Astrocyte of the hippocampus (primary cell): ENCODE measurements at places on chromosomes 5 and 9.

DNA sequence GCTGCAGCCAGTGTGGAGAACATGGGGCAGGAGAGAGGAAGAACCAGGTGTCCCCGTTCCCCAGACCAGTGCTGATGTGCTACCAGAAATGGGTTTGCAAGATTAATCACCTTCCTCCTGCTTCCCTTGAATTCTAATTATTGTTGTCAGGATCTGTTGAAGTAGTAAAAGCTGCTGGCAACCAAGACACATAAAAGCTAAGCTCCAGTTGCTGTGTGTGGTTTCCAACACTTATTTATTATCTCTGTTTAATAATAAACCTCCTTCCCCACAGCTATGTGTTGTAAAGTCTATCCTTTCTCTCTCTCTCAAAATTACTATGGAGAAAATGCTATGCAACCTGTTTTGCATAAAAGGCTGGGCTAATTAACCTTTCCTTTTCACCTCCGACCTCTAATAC, 2.3 kb upstream of the RETREG1 start:
- DNase-seq, result no peak

DNA sequence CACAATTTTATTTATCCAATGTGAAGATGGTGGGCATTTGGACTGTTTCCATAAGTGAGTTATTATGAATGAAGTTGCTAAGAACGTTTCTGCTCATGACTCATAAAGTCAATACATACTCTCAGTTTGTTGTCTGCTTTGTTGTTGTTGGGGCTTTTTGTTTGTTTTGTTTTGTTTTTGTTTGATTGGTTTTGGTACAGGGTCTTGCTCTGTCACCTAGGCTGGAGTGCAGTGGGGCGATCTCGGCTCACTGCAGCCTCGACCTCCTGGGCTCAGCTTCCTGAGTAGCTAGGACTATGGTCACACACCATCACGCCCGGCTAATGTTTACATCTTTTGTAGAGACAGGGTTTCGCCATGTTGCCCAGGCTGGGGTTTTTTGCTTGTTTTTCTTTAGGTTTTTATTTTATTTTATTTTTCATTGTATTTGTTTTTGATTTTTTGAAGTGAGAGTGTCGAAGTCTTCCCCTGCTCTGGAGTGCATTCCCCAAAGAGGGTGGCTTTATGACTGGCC, 18.0 kb downstream of the TRIM7 start:
- DNase-seq, result no peak

DNA sequence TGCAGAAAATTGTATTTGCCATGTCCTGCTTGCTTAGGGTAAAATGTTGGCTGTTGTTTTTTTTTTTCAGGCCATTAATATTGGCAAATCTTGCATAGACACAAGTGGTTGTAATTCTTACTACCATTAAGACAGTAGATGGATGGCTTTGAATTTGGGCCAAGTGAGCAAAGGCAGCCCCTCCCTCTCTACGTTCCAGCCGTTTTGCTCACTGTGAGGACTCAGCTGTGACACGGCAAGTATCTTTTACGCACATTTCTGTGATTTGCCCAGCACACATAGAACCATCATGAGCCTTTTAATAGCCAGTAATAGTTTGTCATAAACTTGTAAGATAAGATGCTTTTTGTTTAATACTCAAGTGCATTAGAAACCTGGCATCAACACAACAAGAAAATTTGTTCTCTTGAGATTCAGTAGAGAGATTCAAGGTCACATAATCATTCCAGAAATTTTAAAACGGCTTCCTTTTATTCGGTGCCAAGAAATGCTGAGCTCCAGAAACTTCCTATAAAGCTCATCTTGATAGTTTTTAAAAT, 205.2 kb upstream of the ADCY2 start:
- DNase-seq, result no peak

- DNase-seq, result peak; percentile 26
These were observed 65.2 kb downstream of the C9orf50 start for GRCh38 chr9:129555512-129556215.

- peak; percentile 16 for DNase-seq
These were observed 124.2 kb upstream of the TNPO1 start for GRCh38 chr5:72692231-72692637.

DNA sequence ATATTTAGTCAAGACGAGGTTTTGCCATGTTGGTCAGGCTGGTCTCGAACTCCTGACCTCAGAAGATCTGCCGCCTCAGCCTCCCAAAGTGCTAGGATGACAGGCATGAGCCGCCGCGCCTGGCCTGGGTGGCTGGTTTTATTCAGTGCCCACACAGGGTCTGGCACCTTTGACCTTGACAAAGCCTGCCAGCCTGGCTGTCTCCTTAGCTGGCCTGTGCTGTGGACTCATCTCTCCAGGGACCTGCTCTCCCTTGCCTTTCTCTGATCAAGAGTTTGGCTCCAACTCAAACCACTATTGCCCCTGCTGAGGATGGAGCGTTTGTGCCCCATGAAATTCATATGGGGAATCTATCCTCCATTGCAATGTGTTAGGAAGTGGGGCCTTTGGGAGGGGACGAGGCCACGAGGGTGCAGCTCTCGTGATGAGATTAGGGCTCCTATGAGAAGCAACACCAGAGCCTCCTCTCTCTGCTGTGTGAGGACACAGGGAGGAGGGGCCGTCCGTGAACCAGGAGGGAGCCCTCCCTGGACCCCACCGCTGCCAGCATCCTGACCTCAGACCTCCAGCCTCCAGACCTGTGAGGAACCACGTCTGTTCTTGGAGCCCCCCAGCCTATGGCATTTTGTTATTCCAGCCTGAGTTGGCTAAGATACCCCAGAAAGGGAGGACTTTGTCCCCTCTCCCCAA, 45.0 kb downstream of the MRPL36 start:
- DNase-seq, result no peak

DNA sequence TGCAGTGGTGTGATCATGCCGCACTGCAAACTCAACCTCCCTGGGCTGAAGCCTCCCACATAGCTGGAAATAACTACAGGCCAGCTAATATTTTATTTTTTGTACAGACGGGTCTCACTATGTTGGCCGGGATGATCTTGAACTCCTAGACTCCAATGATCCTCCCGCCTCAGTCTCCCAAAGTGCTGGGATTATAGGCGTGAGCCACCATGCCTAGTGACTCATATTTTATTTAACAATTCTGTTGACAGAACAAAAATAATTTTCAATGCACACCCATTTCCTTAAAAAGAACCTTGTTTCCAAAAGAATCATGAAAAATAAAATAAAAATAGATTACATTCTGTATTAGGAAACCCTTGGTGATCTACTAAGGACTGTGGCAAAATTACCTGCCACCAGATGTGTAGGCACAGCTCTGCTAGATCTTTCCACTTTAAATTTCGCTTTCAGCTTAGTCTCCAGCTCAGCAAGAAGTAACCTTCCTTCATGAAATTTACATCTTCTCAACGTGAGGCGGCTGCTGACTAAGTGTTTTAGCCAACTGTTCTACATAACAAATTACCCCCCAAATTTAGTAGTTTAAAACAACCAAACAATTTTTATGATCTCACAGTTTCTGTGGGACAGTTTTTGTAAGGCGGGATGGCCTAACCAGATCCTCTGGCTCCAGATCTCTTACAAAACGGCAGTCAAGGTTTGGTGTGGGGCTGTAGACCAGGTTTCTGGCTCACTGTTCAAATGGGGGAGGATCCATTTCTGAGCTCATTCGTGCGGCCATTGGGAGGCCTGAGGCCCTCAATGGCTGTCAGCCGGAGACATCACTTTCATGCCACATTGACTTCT, 32.6 kb upstream of the GOLPH3 start:
- DNase-seq, result no peak

GRCh38 chr9:98539954-98540353, 168.8 kb downstream of the GABBR2 start:
- DNase-seq, result peak; percentile 83

DNA sequence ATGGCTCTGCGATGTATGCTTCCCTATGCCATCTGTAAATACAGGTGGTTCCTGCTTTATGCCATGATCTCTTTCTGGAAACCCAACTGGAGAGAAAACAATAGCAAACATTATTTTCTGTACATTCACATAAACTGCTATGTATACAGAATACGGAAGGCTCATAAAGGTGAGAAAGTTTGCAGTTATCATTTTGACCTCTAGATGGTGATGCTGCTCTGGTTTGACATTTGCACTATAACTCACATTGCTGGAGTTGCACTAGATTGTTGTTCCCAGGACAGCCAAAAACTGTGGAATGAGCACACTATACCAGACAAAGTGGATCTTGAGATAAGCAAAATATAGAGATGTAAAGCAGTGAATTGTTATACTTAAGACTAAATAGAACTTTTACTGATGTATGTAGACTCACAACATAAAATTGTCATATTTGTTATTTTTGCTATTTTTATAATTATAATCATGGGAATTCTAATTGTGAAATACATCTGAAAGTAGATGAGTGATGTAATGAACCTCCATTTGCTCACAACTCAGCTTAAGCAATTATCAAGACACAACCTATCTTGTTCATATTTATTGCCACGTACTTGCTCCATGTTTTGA, 246.5 kb downstream of the PTPRD start:
- peak; percentile 65 for DNase-seq

GRCh38 chr5:151683986-151684588, 2.6 kb downstream of the SPARC start:
- DNase-seq, result no peak

GRCh38 chr5:179485845-179486575, 64.3 kb upstream of the RUFY1 start:
- DNase-seq, result no peak

DNA sequence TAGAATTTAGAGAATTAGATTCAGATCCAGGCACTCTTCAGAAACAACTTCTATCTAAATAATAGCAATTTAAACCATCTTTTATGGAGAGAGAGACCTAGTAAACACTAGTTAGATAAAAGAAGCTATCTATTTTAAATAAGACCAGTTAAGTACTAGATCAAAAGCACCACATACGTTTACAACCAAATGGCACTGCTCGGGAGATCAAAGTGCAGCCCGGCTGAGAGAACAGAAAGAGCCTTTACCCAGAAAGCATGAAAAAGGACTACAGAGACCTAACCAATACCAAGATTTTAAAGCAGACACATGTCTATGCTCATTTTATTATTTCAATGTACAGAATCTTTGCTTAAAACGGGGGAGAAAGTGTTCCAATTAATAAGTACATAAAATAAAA, 30.8 kb downstream of the LIX1 start:
- no peak for DNase-seq

DNA sequence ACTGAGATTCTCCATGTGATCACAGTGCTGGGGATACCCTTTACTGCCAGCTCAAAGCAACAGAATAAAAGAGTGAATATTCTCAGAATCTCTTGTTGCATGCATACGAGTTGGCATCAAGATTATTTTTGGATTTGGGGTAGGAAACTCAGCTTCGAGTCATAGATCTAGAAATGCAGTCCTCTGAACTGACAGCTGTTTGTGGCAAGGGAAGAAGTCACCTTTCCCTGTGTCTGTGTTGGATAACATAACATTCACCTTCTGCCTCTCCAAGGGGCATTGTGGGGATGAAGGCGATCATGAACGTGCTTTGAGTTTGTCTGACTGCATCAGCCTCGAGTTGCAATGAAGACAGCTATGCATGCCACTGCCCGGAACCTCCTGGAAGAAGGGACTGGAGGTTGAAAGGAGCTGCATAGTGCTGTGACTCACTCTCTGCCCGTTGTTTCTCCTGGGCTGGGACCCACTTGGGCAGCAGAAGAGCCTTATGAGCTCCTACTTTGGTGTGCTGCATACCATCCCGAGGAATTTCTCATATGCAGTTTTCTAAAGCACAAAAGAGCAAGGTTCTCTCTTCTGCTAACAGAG, 231.7 kb downstream of the ARHGAP26 start:
- peak; percentile 81 for DNase-seq

DNA sequence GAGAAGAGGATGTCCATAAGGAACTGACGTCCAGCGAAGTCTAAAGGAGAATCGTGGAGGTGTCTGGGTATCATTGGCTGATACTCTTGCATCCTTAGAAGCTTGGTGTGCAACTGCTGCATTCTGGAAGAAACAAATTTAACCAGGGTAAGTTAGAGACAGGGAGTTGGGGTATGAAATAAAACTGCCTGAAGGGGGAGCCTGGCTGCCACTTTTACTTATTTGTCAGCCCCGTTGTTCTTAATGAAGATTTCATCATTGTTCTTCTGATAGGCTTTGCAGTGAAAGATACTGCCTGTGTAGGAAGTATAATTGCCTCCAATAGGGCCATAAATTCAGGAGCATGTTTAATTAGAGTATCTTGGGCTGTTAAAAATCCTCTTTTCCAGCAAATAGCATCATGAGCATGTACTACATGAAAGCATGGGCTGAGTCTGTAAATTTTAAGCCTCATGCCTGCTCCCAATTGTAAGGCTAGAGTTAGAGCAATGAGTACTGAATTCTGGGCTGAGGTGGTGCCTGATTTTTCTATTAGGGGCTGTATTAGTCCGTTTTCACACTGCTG, 1264.5 kb upstream of the ACO1 start:
- DNase-seq, result peak; percentile 63

DNA sequence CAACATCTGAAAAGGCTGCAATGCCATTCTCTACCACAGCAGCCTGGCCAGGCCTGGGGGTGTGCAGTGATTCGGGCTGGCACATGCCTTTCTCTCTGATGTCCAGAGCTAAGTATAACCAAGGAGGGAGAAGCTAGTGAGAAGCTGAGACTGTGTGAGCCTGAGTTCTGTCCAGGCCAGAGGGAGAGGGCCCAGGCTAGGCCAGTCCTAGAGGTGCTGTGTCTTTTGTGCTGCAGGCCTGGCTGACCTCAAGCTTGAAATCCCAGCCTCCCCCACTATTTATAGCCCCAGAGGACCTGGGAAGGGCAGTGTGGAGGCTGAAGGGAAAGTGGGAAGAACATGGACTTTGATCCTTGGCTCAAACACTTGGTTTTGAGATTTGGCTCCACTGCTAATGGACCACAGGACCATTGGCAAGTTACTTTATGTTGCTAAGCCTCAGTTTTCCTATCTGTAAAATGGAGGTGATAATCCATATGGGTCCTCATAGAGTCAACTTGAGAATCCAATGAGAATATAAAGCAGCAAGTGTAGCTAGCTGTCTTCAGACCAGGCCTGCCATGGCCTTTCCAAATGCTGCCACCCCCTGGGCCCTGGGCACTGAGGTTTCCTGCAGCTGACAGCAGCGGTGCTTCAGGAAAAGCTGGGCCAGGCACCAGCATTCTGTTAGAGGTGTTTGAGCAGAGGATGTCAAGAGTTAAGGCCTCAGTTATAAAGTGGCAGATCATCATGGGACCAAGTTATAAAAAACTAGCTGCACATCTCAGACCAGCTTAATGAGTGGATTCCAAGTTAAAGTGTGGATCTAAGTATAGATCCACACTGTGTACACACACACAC, 21.1 kb downstream of the BNIP1 start:
- DNase-seq, result no peak

GRCh38 chr9:125634040-125634717, 72.8 kb downstream of the MAPKAP1 start:
- no peak for DNase-seq

GRCh38 chr9:131606896-131607567, 61.7 kb downstream of the PRRT1B start:
- DNase-seq, result no peak

- DNase-seq, result no peak
These were observed 472.3 kb downstream of the LRRC70 start for GRCh38 chr5:63050916-63051315.

- no peak for DNase-seq
These were observed 196.9 kb upstream of the PUM3 start for GRCh38 chr9:3040761-3041160.
